ACHN (cell line): ENCODE measurements at places on chromosomes 12 and 14.

GRCh38 chr12:123478069-123478468 lies 20.1 kb downstream of the SNRNP35 start:
- DNase-seq, result no peak

GRCh38 chr14:69284170-69284569 lies 24.2 kb downstream of the GALNT16 start:
- no peak for DNase-seq

DNA sequence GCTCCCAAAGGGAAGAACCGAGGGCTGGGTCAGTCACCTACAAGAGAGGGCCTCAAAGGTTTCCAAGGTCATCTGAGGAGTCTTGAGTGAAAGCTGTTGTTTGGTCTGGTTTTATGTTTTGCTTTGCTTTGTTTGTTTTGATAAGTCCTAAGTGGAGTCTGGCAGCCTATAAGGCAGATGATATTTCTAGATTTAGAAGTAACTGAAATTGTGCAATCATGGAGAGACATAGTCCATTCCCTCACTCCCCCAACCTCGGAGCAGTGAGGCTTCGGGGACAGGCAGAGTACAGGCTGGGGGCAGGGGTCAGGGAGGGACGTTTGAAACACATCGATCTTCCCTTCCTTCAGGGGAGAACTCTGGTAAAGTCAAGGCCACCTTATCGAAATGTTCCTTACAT lies 42.3 kb downstream of the TTC9 start:
- DNase-seq, result no peak

- no peak for DNase-seq
Observed at GRCh38 chr12:79615596-79616560, 74.9 kb downstream of the PAWR start.

DNA sequence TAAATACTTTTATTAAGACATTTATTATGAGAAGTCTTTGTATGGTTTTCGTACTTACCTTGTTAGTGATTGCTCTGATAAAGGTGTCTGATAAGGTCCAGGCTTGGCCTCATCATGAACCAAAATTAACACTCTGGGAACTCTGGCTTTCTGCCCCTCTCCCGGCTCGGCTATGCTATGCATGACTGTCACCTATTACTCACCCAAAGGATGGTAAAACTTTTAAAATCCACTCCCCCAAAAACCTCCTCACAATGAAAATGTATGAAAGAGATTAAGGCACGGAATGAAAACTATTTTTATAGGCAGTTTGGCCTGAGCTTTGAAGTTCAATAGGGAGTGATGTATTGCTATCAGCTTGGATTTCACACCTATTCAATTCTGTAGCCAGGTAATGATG lies 217.3 kb upstream of the TBX3 start:
- DNase-seq, result no peak

- no peak for DNase-seq
Observed at GRCh38 chr12:57090924-57091637, 2.2 kb downstream of the NAB2 start.

- DNase-seq, result no peak
Observed at GRCh38 chr14:98197933-98198332, 1074.1 kb downstream of the BCL11B start.

DNA sequence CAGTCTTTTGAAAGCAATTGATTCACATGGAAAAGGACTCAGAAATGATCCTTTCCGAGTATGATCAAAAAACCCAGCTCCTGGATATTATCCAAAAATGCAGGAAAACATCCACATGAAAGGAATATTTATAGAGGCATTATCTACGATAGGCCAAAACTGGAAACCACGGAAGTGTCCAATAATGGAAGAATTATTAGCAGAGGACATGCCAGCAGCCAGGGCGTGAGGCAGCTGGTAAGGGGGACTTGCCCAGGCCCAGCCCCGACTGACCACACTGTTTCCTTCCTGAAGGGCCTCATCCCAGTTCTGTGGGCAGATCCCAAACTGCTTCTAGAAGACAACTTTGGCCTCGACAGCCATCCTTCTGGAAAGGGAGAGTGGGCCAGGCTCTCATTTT lies 20.5 kb downstream of the ACTN1 start:
- DNase-seq, result no peak

GRCh38 chr14:25846246-25846645 lies 751.6 kb downstream of the NOVA1 start:
- no peak for DNase-seq

DNA sequence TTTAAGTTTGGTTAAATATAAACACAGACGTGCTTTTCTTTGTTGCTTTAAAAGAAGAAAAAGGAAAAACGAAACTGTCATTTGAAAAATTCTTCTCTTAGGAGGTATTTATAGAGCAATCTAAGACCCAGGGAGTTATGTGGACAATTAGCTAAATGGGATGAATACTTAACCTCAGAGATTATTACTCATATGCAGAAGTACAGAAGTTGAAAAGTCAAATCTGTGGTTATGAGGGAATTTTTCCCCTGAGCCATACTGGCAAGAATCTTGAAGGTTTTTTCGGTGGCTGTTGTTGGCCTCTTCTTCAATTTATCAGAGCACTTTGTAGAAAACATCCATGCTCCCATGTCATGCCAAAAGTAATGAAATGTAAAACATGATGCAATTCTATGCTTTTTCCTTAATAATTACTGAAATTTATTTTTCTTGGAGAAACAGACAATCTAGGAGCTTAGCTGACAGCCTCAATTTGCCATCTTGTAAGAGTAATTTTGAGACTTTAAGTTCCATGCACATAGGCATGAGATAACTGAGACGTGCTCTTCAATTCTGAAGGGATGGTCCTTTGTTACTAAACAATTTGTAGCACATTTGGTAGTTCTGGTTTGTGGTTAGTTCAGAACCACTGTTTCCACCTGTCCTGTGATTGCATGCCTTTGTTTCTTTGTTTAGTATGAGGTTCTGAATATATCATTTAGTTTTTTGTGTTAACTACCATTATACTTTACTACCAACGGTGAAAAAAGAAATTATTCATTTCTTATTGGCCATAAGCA lies 126.6 kb downstream of the BCAT1 start:
- DNase-seq, result peak; percentile 42

DNA sequence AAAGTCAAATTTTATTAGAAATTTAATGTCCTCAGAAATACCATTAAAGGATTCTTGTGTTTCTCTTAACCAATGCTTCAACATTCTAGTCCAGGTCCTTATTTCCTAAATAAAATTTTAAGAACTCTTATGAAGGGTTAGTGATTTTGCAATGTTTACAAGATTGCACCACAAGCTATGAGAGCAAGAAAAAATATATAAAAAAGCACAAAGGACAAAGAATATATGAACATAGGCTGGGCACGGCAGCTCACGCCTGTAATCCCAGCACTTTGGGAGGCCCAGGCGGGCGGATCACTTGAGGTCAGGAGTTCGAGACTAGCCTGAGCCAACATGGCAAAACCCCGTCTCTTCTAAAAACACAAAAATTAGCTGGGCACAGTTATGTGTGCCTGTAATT lies 7.7 kb downstream of the RACGAP1 start:
- DNase-seq, result no peak

DNA sequence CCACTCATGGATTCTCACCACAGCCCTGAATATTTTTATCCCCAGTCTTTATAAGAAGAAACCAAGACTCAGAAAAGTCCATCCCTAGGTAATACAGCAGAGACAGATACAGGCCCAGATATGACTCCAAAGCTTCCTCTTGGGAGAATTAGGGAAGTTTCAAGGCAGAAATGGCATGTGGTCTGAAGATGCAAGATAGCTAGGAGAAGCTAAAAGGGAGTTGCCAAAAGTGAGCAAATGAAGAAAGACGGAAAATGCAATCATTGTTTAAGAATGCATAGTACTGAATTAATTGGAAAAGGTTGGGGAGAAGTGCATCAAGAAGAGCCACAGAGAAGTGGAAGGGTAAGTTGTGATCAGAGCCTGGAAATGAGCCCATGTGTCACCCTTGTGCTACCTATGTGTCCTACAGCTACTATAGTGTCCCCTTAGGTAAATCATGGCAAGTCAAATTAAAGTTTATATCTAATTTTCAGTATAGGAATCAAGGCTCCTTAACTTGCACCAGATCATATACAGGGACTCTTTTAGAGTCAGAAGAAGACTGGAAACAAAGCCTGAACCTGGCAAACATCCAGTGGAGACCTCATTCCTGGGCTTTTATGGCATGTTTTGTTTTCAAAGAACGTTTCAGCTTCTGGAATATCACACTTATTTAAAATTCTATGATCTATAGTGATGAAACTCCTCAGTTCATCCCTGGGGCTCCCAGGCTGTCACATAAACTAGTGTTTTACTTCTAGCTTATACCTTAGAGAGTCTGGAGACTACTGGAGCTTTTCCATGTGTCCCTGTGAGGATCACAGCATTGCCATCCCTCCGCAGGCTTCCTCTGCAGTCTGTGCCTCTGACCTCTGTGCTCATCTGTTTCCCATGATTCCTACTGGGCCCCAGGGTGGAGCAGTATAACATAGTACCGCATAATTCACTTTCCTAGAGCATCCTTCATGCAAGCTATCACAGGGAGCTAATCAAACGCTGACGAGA lies 189.0 kb upstream of the CDKN3 start:
- DNase-seq, result no peak

DNA sequence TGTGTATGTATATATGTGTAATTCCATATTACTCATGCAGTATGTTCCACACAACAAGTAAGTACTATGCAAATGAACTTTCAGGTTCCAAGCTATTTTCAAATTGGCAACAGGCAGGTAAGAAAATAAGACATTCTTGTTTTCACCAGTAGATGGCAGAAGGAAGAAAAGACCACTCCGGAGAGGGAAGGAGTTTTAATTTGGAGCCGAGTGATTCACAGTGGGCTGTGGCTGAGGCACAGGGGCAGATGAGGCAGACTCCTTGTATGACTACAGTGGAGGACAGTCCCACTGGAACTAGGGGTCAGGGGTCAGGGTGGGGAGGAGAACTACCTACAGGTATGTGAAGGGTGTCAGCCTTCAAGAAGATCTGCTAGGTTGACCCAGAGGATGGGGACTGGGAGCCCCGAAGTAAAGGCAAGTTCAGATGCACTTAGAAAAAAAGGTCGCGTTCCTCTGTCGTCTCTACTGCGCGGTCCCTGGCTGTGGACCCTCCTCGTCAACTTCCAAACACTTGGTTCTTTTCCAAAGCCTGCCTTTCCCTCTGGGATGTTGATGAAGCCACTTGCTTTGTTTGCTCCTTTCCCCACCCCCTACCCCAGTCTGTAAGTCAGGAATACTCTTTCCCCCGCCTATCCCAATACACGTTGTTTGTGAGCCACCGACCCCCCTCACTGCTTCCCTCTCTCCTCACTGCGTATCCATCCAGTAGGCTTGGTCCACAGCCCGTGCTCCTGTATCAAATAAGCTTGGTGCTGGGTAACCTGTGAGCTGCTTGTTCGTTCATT lies 24.1 kb downstream of the DDX47 start:
- peak; percentile 86 for DNase-seq

DNA sequence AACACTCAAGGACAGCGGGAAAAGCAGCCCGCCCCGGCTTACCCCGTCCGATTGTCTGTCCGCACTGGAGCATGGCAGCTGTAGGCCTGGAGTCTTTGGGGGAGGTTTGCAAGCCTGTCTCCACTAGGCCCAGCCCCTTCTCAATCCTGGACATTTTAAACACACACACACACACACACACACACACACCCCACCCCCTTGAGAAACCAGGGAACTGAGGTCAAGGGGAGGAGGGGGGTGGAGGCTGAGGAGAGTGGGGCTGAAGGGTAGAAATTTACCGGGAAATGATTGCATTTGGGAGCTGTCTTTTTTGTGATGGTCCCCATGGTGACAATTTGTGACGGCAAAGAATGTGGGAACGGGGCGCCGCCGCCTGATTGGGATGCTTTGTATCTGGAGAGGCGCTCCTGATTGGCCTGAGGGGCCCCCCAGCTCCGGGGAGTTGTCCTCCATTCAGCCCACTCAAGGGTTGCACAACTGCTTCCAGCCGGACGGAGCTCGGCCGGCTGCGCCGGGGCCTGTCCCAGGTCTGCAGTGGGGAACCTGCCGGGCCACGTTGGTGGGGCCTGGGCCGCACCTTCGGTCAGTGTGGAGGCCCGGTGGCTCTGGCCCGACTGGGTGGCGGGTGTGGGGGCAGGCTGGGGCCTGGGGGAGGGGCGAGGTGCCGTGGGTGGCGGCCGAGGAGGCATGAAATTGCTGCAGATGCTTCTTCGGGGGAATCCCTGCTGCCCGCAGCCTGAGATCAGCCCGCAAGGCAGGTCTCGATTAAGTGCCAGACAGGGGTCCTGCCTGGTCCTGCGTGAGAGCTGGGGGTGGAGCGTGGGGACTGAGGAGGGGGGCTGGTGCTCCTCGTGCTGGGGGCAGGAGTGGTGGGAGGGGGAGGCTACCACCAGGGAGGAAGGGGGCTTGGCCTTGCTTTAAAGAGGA lies at the start of gene FAM181A:
TSS of gene FAM181A (plus strand) at position 472 of the 927 bp plus-strand sequence. CDS start 942 bp downstream, outside the sequence.
- DNase-seq, result no peak

GRCh38 chr12:130978785-130979184 lies 25.1 kb downstream of the ADGRD1 start:
- DNase-seq, result no peak

DNA sequence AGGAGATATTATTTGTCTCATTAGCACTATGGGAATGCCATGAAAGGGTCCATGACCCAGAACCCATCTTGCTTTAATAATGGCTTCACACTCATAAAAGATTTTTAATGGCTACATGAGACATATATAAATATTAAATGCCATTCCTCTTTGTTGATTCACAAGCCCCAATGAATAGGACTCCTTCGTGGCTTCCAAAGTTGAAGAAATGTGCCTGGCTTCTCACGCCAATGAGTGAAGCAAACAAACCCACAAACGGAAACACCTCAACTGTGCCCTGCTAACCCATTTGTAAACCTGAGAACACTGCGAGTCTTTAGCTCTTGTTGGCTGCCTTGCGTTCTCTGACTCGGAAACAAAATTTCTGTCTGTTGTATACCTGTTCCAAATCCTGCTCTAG lies 381.7 kb upstream of the DDHD1 start:
- DNase-seq, result no peak

- DNase-seq, result peak; percentile 82
Observed at GRCh38 chr12:66144791-66145754, 14.5 kb upstream of the LLPH start.

DNA sequence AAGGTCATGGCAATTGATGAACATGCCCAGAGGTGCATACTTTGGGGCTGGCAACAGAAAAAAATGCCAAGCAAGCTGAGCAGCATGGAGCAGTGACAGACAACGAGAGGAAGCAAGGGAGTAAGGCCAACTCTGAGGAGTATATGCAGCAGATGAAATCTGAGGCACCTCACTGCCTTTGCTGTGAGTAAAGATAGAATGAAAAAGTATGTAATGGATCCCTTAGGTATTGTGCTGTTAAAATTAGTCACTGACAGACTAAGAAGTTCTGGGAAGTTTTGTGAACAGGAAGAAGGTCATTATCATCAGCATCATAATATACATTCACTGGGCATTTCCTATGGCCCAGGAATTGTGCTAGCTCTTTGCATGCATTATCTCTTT lies 269.9 kb downstream of the DUSP6 start:
- DNase-seq, result no peak

DNA sequence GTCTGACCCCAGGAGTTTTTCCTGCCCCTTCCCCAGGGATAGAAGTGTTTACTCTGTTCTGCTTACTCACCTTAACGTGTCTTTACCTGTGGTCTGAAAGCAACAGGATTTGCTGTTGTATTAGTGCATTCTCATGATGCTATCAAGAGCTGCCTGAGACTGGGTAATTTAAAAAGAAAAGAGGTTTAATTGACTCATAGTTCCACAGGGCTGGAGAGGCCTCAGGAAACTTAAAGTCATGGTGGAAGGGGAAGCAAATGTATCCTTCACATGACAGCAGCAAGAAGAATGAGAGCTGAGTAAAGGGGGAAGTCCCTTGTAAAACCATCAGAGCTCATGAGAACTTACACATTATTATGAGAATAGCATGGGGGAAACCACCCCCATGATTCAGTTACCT lies 240.4 kb downstream of the SNAPC1 start:
- DNase-seq, result no peak
